ENCODE measurements at places on chromosomes 12 and 14.

DNA sequence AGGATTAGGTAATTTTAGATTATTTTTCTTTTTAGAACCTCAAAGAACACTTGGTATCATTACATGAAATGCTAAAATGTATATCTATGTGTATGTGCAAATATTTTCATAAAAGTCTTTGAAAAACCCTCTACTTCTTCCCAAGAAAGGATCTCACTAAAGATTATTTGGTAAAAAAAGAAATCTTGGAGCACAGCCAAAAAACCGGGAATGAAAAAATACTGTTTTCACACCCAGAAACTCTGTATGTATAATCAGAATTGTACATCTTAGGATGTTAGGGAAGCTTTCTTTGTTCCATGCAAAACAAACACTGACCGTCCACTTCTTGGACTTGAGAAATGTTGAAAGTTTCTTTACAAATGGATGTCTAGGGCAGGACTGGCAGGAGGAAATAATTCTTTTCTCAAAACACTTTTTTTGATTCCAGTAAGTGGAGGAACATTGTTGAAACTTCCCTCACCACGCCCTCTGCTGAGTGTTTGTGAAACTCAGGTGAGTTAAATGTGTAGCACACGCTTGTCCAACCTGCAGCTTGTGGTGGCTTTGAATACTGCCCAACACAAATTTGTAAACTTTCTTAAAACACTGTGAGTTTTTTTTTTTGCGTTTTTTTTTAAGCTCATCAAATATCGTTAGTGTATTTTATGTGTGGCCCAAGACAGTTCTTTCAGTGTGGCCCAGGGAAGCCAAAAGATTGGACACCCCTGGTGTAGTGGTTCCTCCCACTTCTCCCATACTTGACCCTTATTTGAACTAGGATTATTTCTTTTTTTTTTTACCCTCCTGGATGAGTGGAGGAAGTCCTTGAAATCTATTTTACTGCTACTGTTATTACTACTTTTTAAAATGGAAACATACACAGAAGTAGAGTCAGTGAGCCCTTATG, 26.6 kb downstream of the FBXO34 start:
- DNase-seq: no peak

GRCh38 chr14:95616745-95617144, 69.5 kb upstream of the TCL1B start:
- DNase-seq: no peak

GRCh38 chr14:78610994-78611393, 440.8 kb downstream of the NRXN3 start:
- DNase-seq: no peak

- DNase-seq: no peak
Measured at GRCh38 chr14:78758333-78758732, 588.2 kb downstream of the NRXN3 start.

DNA sequence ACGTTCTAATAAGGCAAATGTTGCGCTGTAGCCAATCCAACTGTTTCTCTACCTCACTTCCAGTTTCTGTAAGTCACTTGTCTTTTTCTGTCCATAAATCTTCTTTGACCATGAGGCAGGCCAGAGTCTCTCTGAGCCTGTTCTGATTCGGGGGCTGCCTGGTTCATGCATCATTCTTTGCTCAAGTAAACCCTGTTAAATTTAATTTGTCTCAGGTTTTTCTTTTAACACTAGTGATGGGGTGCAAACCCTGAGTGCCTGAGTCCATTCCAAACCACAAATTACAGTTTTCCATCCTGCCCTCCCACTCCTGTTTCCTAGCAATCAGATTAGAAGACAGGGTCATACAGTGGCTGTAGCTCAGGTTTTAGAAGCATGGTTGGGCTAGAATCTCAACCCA, 41.9 kb downstream of the VWF start:
- DNase-seq: no peak

DNA sequence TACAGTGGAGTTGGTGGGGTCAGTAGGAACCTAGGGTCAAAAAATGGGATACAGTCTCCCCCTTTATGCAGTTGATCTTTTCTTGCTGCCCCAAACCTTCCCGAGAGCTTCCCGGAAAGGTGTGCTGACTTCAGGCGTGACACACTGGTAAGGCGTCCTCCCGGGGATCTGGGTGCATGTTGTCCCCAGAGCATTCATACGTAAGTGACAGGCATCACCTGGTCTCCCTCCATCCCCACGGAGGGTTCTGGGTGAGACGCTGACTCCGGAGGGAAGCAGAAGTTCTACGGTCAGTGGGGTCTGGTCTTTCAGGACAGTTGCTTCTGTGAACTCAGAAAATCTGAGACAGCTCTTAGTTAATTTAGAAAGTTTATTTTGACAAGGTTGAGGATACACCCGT, 159.6 kb upstream of the RTL1 start:
- no peak for DNase-seq

All from RPMI7951 (cell line).